ENCODE measurements at places on chromosomes 4 and X. TPM values are rescaled to one million over a fixed set of nuclear protein-coding genes. Genes with fewer than 3 reads are reported as not detected.

- DNase-seq, result no peak
- no peaks in the 10 kb centered on the region for H3K4me1 ChIP-seq
- H3K27me3 ChIP-seq, result no peaks in the 10 kb centered on the region
- H3K4me3 ChIP-seq, result no peak overlapping the region
Measured at GRCh38 chrX:134746410-134746785, 88.1 kb upstream of the PLAC1 start.

Gene XPNPEP2
- total RNA-seq, result 6.1 TPM

Gene SLC7A11
- 0.48 TPM for total RNA-seq

GRCh38 chr4:138999666-139000065 is 15.9 kb upstream of the NOCT start:
- H3K4me1 ChIP-seq, result no peaks in the 10 kb centered on the region
- H3K27ac ChIP-seq, result no peak overlapping the region
- H3K27me3 ChIP-seq, result no peaks in the 10 kb centered on the region

Gene LRP2BP
- total RNA-seq, result 1.3 TPM

DNA sequence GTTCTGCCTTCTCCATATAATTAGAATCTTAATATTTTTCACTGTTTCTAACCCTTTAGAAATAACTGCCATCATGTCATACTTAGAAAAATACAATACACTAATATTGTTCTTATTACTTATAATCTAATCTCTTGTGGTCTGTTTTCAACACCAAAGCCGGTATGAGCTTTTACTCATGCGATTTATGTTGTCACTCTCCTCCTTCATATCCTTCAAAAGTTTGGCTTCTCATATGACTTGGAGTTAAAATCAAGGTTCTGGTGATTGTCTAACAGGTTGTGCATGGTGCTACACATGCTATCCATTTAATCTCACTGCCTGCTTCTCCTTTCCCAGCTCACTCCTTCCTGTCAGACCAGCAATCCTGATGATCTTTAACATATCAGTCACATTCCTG is 1392.9 kb downstream of the ARAP2 start:
- no peaks in the 10 kb centered on the region for H3K36me3 ChIP-seq
- H3K4me1 ChIP-seq, result no peaks in the 10 kb centered on the region
- no peak overlapping the region for H3K27ac ChIP-seq
- H3K4me3 ChIP-seq, result no peak overlapping the region
- H3K27me3 ChIP-seq, result no peaks in the 10 kb centered on the region

Gene HTR2C
- total RNA-seq, result not detected

Gene PNMA6A
- total RNA-seq, result 0.30 TPM

GRCh38 chr4:52371841-52372240 is 287.3 kb downstream of the USP46 start:
- no peaks in the 10 kb centered on the region for H3K36me3 ChIP-seq
- no peak for DNase-seq
- H3K27ac ChIP-seq, result no peak overlapping the region
- H3K4me1 ChIP-seq, result no peaks in the 10 kb centered on the region
- no peak overlapping the region for H3K4me3 ChIP-seq

DNA sequence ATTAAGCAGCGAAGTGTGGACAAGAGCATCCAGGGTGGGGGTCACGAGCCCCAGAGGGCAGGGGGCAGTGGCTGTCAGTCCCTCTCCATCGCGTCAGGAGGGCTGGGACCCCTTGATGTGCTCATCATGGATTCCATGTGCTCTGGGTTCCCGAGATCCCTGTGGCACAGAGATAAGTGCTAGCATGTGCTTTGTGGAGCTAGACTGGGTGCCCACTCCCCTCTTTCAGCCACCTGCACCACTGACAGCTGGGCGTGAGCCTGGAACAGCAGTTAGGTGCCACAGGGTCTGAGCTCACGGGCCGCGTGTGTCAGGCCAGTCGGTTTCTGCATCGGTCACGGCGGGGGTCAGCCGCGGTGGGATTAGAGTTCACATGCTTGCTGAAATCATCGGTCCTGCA is 24.3 kb downstream of the CPZ start:
- H3K27ac ChIP-seq, result no peak overlapping the region
- H3K36me3 ChIP-seq, result no peaks in the 10 kb centered on the region
- no peaks in the 10 kb centered on the region for H3K4me1 ChIP-seq

Gene KIAA1210
- 0.13 TPM for total RNA-seq

DNA sequence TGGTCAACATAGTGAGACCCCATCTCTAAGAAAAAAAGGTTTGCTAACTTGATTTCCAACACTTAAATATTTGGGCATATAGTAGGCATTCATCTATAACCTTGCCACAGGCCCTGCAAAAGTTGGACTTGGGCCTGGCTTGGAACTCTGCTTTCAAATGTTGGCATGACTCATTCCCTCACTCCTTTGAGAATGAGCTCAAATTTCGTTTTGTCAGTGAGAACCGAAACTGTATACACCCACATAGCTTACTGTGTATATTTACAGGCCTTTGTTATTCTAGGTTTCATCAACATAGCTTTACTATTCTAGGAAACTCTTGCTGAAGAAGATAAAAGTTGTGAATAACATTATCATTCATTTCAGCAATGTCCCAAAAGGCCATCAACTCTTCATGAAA is 88.7 kb upstream of the ELOVL6 start:
- no peaks in the 10 kb centered on the region for H3K27me3 ChIP-seq
- no peaks in the 10 kb centered on the region for H3K36me3 ChIP-seq
- no peak for DNase-seq
- H3K27ac ChIP-seq, result no peak overlapping the region
- H3K4me3 ChIP-seq, result no peak overlapping the region

- peak overlapping the region; percentile 88 for H3K27ac ChIP-seq
- no peaks in the 10 kb centered on the region for H3K36me3 ChIP-seq
- no peak for DNase-seq
- H3K4me3 ChIP-seq, result peak overlapping the region; percentile 73
- H3K4me1 ChIP-seq, result peaks cover 36% of the 10 kb centered on the region
Measured at GRCh38 chrX:150569155-150569477, 695 bp downstream of the MTM1 start.

Gene CT45A10
- not detected for total RNA-seq

DNA sequence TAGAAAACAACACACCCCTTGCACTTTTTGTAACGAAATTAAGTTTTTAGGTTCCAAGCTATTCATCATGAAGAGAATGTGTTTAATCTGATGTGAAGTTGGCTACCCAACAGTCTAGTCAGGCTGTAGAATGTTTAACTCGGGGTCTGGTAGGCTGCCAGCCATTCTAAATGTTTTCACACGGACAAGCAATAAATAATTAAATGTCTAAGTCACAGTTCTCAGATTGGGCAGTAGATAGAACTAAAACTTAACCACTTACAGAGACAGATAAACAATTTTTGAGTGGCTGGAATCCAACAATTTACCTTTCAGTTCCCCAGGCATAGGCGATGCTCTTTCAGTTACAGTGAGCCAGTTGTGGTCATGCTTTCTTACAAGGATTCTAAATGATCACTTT is 66.5 kb downstream of the CHIC2 start:
- no peaks in the 10 kb centered on the region for H3K36me3 ChIP-seq
- H3K4me3 ChIP-seq, result no peak overlapping the region
- no peaks in the 10 kb centered on the region for H3K27me3 ChIP-seq
- H3K27ac ChIP-seq, result no peak overlapping the region
- no peak for DNase-seq

DNA sequence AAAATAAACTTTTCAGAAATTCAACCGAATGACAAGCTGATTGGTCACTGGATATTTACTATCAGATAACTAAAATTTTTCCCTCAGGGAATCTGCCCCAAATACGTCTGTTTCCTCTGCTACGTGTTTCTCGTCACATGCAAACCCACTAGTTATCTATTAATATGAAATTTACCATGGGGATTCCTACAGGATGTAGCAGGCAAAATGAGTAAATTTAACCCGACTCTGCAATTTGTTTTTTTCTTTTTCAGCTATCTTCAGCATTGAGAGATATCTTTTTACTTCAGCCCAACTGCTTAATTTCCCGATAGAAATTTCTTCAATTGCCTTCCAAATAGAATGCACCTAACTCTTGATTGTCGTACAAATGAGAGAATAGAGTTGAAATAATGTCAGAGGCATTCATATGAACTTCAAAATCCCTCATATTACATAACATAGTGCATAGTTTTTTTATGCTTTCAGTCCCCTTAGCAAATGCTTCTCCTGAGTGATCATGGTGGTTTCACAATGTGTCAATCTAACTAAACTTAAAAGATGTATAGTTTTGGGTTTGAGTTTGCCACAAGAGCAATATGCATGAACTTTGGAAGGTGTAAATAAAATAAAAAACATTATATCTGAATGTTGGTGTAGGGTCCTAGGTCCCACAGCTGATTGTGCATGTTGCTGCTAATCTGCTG is 913.1 kb upstream of the GRIA3 start:
- no peak overlapping the region for H3K27ac ChIP-seq
- no peak for DNase-seq
- no peak overlapping the region for H3K4me3 ChIP-seq
- H3K36me3 ChIP-seq, result no peaks in the 10 kb centered on the region

GRCh38 chr4:26786916-26787315 is 73.7 kb upstream of the STIM2 start:
- H3K4me3 ChIP-seq, result no peak overlapping the region
- no peaks in the 10 kb centered on the region for H3K36me3 ChIP-seq
- H3K27ac ChIP-seq, result no peak overlapping the region
- H3K27me3 ChIP-seq, result no peaks in the 10 kb centered on the region

GRCh38 chr4:100834616-100835015 is 316.8 kb upstream of the EMCN start:
- no peaks in the 10 kb centered on the region for H3K27me3 ChIP-seq
- no peak overlapping the region for H3K4me3 ChIP-seq
- H3K27ac ChIP-seq, result no peak overlapping the region
- no peak for DNase-seq

Gene FAT4
- total RNA-seq, result 4.9 TPM

GRCh38 chr4:77797239-77797638 is 21.9 kb downstream of the CNOT6L start:
- H3K4me1 ChIP-seq, result peaks cover 37% of the 10 kb centered on the region
- no peak for DNase-seq
- H3K27ac ChIP-seq, result no peak overlapping the region
- no peaks in the 10 kb centered on the region for H3K36me3 ChIP-seq
- no peaks in the 10 kb centered on the region for H3K27me3 ChIP-seq
- no peak overlapping the region for H3K4me3 ChIP-seq

Gene FREM3
- total RNA-seq, result not detected

Gene VCX2
- not detected for total RNA-seq

DNA sequence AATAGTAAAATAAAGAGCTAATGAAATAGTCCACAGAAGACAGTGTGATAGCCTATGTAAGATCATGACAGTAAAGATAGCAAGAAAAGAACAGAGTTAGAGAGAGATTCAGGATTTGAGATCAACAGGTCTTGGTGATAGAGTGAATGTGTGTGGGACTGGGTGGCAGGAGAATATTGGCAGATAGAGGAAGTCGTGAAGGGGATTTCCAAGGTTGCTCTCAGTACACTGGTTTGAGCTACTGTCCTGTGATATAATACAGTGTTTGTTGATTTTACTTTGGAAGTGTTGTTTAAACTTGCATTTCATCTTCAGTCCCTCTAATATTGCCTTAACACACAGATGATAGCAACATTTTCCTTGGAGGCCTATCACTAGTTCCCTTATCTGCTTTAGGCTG is 44.1 kb downstream of the DTHD1 start:
- no peak for DNase-seq
- H3K4me1 ChIP-seq, result no peaks in the 10 kb centered on the region
- no peaks in the 10 kb centered on the region for H3K27me3 ChIP-seq
- no peak overlapping the region for H3K27ac ChIP-seq
- no peak overlapping the region for H3K4me3 ChIP-seq
- no peaks in the 10 kb centered on the region for H3K36me3 ChIP-seq

- H3K27ac ChIP-seq, result no peak overlapping the region
- no peaks in the 10 kb centered on the region for H3K36me3 ChIP-seq
- H3K27me3 ChIP-seq, result no peaks in the 10 kb centered on the region
- H3K4me1 ChIP-seq, result no peaks in the 10 kb centered on the region
Measured at GRCh38 chr4:83240379-83240875, 44.2 kb downstream of the COQ2 start.

- H3K4me3 ChIP-seq, result no peak overlapping the region
- DNase-seq, result no peak
- no peaks in the 10 kb centered on the region for H3K27me3 ChIP-seq
- H3K27ac ChIP-seq, result peak overlapping the region; percentile 41
- H3K4me1 ChIP-seq, result peaks cover 60% of the 10 kb centered on the region
- no peaks in the 10 kb centered on the region for H3K36me3 ChIP-seq
Measured at GRCh38 chr4:156946516-156947424, 24.8 kb downstream of the PDGFC start.

DNA sequence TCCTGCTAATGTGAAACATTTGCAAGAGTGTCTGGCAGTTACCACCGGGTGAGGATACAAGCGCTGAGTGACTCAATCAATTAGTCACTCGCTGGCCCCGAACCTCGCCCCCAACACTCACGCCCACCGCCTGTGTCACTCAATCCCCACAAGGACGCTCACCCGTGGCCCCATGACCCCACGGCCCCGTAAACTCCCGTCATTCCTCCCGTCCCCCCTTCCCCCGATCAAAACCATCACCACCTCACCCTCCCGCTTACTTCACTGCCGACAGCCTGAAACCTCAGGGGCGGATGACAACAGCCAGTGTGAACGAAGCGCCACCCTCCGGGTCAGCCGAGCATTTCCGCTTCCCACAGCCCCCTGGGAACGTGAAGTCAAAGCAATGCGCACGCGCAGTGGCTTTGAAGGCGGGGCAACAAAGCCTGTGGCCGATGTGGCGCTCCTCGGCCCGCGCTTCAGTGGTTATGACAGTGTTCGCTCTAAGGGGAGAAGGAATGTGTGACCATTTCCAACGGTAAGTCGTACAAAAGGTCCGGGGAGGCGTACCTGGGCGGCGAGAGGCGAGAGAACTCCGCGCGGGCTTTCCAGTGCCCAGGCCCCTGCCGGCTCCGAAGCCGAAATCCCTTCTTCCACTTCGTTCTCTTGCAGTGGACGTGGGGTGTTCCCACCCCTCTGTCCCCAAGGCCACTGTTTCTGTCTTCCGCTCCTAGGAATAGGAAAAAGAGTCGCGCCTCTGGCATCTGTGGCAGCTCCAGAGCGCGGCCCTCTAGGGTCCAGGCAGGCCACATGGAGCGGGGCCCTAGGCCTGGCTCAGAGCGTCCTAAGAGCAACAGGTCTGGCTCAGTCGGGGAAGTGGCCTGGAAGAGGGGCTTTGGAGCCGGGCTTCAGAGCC is at the start of gene ZNF674:
ZNF674 (minus strand) TSS at position 311 of the 895 bp plus-strand sequence. CDS start 3,334 bp downstream, outside the sequence.
- H3K27ac ChIP-seq, result peak within 1 kb of the TSS; percentile 76
- peaks cover 3% of the 10 kb centered on the region for H3K36me3 ChIP-seq
- peaks cover 12% of the 10 kb centered on the region for H3K4me1 ChIP-seq
- peak; percentile 93 for DNase-seq
- no peaks in the 10 kb centered on the region for H3K27me3 ChIP-seq
- peak within 1 kb of the TSS; percentile 68 for H3K4me3 ChIP-seq

DNA sequence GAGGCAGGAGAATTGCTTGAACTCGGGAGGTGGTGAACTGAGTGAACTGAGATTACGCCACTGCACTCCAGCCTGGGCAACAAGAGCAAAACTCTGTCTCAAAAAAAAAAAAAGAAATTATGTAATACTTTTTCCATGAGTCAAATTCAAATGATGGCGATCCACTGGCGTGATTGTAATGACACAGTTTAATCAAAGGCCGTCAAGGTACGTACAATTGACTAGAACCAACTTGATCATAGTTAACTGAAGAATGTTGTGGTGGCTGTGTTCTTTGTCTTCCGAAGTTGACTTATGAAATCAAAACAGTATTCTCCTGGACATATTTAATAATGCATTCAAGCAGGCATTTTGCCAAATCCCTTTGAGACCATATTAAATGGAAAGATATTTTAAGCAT is 318.6 kb upstream of the FAT1 start:
- no peaks in the 10 kb centered on the region for H3K36me3 ChIP-seq
- H3K27ac ChIP-seq, result no peak overlapping the region
- H3K4me1 ChIP-seq, result no peaks in the 10 kb centered on the region
- no peak for DNase-seq
- no peak overlapping the region for H3K4me3 ChIP-seq

- no peaks in the 10 kb centered on the region for H3K4me1 ChIP-seq
- no peaks in the 10 kb centered on the region for H3K36me3 ChIP-seq
- no peaks in the 10 kb centered on the region for H3K27me3 ChIP-seq
Measured at GRCh38 chrX:38804682-38805431, 3.6 kb downstream of the MID1IP1 start.
